ENCODE measurements at places on chromosomes 12 and 14.
A peak's percentile ranks its signal among the peaks of the same experiment; 100 is the strongest.

DNA sequence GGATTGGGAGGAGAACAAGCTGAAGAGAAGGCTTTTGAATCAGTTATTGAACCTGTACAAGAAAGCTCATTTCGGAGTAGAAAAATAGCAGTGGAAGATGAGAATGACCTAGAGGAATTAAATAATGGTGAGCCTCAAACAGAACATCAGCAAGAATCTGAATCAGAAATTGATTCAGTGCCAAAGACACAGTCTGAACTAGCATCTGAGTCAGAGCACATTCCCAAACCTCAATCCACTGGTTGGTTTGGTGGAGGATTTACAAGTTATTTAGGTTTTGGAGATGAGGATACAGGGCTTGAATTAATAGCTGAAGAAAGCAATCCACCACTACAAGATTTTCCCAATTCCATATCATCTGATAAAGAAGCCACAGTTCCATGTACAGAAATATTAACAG lies 13.5 kb downstream of the MIA2 start:
- no peak for DNase-seq

DNA sequence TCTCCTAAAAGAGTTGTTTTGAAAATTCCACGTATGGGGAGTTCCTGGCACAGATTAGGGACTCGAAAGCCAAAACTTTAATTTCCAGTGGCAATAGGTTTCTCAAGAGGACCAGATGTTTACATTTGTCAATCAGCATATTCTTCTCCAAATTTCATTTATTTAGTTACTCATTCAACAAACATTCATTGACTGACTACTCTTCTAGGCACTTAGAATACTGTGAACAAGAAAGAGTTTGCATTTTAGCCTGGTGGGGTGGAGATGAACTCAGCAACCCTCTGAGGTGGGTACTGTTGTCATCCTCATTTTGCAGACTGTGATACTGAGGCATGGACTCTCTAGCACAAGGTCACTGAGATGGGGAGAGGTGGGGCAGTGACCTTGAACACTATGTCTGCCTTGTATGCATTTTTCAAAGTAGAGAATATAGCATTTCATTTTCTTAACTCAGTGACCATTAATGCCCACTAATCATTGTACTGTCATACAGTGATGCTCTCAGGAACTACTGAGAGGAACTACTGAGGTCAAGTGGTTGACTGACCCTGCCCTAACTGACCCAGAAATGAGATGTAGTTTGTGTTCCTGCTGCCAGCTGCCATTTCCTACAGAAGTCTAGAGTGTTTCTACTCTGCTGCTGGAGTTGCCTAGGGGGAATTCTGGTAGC lies 2.2 kb downstream of the L3HYPDH start:
- peak; percentile 7 for DNase-seq

DNA sequence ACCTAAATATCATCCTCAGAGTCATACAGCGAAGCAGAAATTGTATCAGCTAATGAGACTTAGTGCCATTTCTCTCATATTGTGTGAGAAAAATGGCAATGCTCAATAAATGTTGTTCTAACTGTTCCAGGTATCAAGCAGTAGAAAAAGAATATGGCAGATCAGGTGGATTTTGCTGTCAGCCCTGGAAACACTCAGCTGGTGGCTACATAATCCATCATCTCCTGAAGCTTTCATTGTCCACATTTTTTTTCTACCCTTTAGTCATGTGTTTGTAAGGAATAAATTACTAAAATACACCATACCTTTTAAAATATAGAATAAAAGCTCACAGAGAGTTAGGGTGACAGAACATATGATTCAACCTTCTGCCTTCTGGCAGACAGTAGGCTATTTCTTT lies 840.3 kb downstream of the DIO2 start:
- DNase-seq: no peak

GRCh38 chr12:28253161-28253641 lies 62.9 kb downstream of the CCDC91 start:
- DNase-seq: no peak

DNA sequence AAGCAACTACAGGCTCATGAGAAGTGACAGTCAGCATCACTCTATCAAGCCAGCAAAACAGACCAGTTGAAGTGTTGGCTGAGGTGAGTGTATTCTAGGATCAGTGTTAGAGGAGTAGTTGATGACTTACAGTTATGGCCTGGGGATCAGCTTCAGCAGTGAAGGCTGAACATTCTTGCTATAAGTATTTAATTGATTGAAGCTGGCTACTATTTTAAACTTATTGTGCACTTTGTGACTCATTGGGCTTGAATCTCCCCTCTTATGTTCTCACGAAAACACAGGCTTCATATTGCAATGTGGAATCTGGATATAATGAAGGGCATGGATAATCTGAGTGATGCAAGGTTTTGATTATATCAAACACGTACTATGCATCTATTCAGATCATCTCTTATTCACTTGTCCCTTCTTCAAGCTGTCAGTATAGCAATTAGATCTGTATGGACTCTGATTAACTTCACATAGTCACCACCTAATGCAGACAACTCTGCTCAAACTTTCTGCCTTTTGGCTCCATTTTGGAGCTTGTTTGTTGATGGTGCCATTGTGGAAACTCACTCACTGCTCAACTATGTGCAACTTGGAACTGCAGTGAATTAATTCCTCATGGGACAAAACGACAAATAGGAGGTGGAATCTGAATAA lies 309.2 kb downstream of the SLC16A7 start:
- no peak for DNase-seq

GRCh38 chr12:122659579-122659978 lies 43.6 kb downstream of the HCAR2 start:
- DNase-seq: peak; percentile 44

- DNase-seq: peak; percentile 75
Measured at GRCh38 chr12:108305991-108306501, 33.1 kb downstream of the CMKLR1 start.

GRCh38 chr14:91845652-91846051 lies 21.7 kb downstream of the TC2N start:
- DNase-seq: no peak

- no peak for DNase-seq
Measured at GRCh38 chr12:69783365-69783764, 41.7 kb upstream of the MYRFL start.

- DNase-seq: no peak
Measured at GRCh38 chr14:75011356-75011994, 8.8 kb downstream of the EIF2B2 start.

GRCh38 chr12:70637303-70638085 lies at the start of gene PTPRB:
PTPRB (minus strand) TSS chr12:70637429; CDS start chr12:70637395, 34 bp downstream.
- no peak for DNase-seq

DNA sequence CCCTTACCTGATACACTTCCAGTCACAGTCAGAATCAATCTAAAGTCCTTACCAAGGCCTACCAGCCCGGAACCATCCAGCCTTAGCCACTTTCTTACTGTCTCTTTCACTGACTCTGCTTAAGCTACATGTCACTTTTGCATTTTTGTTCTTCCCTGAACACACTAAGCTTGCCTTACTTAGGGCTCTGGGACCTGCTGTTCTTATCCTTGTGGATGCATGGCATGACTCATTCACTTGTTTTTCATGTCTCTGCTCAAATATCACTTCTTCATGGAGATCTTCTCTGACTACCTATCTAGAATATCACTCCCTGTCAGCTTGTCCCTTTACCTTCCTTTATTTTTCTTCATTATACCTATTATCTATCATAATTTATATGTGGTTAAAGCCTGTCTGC lies 65.6 kb upstream of the ZDHHC17 start:
- no peak for DNase-seq

DNA sequence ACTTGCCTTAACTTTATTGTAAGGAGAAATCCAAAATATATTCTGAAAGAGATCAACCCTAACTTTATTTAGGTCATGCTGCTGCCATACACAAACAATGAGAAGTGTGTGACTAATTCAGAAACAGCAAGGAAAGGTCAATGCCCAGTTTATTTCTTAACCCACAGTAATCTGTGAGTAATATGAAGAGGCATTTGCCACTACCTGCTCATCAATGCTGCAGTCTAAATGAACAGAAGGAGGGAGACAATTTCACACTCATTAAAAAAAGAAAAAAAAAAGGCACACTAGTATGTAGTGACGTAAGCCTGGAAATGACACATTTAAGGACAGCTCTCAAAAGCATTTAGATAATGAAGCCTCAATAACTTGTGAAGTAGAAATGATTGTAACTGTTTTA lies 90.5 kb upstream of the FOXN3 start:
- peak; percentile 27 for DNase-seq

GRCh38 chr14:49858383-49858782 lies 5.8 kb upstream of the NEMF start:
- DNase-seq: no peak

DNA sequence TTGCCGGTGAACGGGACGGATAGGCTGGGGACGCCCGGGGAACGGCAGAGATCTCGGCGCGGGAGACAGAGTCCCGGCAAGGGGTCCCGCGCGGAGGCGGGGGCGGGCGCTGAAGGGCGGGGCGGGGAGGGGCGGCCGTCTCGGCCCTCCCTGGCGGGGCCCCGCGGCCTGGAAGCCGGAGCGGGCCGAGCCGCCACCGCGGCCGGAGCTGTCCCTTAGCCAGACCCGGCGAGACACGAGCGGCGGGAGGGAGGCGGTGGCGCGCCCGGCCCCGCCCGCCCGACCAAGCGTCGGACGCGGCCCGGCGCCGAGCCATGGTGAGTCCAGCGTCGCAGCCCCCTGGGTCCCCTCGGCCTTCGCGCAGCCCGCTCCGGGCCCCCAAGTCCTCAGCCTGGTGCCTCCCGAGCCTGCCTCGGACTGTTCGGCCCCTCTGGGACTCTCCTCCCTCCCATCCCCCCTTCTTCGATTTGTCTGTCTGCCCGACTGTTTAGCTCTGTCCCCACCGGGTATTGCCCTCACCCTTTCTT lies at the start of gene ARHGEF40:
ARHGEF40 (plus strand) TSS at position 222 of the 527 bp plus-strand sequence; CDS start at position 315, 93 bp downstream.
- DNase-seq: peak; percentile 20

DNA sequence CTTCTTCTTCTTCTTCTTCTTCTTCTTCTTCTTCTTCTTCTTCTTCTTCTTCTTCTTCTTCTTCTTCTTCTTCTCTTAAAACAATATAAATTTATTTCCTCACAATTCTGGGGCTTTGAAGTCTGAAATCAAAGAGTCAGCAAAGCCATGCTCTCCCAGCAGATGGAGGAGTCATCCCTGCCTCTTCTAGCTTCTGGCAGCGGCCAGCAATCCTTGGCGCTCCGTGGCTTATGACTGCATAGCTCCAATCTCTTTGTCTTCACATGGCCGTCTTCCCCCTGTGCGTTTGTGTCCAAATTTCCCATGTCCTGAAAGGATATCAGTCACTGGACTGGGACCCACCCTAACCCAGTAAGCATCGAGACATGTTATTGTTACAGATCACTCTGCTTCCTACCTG lies 22.9 kb downstream of the KCNA1 start:
- no peak for DNase-seq

GRCh38 chr12:108610336-108610815 lies 12.5 kb upstream of the TMEM119 start:
- DNase-seq: no peak

DNA sequence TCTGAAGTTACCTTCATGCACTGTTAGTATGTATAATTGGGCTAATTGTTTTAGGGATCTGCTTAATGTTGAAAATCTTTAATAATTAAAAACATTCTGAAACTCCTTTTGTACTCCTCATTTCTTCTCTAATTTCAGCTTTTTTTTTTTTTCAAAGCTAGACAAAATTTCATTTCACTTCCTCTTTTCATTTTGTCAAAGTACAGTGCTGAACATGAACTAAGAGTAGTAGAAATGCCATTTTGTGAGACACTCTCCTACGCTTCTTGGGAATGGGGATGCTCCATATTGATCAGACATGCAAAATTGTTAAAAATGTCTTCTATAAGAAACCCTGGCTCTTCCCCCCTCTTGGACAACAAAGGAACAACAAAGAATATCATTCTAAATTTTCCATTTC lies 1.7 kb downstream of the ABCD2 start:
- DNase-seq: peak; percentile 12

DNA sequence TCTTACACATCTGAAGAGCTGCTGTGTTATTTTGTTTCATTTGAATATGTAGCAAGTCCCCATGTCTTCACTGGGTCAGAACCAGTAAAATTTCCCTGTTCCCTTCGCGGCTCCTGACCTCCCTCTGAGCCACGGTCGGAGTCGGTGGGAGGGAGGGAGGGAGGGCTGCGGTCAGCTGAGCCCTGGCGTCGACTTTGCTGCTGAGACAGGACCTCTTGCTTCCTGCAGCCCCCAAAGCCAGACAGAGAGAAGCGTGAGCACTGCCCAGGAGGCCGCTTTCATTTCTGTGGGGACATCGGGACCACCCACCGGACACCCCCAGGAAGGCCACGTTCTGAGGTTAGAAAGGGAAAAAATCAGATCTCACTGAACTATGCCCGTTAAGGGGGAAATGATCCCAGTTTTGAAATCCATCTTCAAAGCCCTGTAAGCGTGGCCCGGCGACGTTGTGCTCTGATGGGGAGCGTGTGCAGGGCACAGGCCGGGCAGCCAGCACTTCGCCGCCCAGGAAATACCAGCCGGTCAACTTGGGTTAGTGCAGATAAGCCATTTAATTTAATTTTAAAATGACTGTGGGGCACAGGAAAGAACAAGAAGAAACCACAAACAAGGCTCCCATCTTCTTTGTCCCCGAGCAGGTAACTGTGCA lies 42.1 kb downstream of the NOC4L start:
- DNase-seq: no peak

DNA sequence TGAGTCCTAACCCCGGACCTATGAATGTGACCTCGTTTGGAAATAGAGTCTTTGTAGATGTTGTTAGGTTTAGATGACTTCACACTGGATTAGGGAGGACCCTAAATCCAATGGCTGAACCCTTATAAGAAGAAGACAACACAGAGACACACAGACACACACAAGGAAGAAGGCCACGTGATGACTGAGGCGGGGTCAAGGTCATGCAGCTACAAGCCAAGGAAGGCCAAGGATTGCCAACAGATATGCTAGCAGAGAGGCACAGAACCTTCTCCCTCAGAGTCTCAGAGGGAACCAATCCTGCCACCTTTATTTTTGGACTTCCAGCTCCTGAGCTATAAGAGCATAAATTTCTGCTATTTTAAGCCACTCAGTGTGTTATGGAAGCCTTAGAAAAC lies 31.8 kb downstream of the LTBP2 start:
- no peak for DNase-seq

Measured in inflammatory macrophage treated with lipopolysaccharide for 1 hour (primary cell).